ENCODE measurements at places on chromosomes 12 and 14.

DNA sequence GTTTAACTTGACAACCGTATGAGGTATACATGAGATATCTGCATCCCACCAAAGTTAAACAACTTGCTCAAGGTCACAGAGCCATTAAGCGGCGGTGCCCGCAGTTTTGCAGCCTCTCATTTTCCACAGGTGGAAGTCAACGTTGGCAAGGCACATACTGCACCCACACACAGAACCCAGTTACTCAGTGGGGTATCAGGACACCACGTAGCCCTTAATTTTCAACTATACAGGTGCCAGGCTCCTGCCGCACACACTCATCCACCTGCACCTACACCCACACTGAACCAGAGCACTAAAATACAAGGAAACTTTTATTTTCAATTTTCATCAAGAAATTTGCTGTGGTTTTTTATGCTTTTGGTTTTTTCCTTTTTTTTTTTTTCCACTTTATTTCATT is 1.7 kb upstream of the NOP2 start:
- no peak for DNase-seq

GRCh38 chr12:24378548-24379407 is 429.3 kb upstream of the SOX5 start:
- no peak for DNase-seq

GRCh38 chr14:68212361-68212760 is 392.8 kb downstream of the RAD51B start:
- DNase-seq = no peak

- no peak for DNase-seq
These were observed 12.1 kb downstream of the SLC7A8 start for GRCh38 chr14:23171222-23171975.

DNA sequence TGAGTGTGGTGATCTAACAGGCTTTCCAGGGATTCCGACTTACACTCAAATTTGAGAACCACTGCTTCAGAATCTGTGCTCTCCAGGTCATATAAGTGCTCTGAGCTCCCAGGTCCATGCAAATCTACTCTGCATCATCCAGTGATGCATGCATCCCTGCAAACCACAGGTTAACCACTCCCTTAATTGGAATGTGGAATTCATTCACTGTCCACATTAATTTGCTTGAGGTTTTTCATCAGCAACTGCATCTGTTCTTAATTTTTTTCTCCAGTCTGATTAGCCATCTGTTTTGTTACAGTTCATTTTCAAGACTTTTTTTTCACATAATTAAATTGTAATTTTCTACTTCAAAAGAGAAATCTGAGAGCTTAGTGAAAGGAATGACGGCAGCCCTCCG is 43.4 kb upstream of the RIN3 start:
- DNase-seq = no peak

GRCh38 chr12:52252728-52253343 is 19.8 kb downstream of the KRT7 start:
- peak; percentile 8 for DNase-seq

DNA sequence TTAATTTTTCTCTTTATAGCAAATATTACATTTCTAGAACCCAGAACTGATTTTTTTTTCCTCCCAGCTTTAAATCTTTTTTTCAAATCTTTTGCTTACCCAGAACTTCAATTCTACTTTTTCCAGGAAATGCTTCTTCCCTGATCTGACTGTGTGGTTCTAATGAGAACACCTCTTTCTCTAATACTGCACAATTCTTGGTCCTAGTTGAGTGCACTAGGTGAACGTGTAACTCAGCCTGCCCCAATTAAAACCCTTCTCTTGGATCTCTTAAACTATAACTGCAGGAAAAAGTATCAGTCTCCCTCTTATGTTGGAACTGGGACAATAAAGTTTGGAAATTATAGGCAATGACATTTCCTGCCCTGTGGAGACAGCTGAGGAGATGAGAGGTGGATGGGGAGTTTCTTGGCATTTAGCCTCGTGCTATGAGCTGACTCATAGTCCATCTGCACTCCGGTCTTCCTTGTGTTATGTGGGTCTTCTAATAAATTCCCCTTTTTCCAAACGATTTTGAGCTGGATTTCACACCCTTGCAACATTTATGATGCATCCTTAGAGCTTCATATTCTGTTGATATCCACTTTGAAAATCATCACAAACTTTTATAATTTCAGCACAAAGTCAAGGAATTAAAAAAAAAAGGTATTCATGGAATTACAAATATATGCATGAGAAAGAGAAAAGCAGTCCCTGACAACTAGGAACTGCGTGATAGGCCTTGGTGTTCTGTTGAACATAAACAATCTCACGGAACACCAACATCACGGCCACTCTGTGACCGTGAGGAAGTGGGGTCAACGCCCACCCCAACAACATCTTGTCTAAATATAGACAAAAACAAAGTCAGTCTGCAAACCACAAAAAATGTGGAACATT is 52.4 kb downstream of the BRMS1L start:
- DNase-seq = peak; percentile 36

GRCh38 chr12:42977451-42978230 is 388.1 kb upstream of the PRICKLE1 start:
- no peak for DNase-seq

- no peak for DNase-seq
These were observed 2.7 kb downstream of the SRSF5 start for GRCh38 chr14:69769623-69770022.

DNA sequence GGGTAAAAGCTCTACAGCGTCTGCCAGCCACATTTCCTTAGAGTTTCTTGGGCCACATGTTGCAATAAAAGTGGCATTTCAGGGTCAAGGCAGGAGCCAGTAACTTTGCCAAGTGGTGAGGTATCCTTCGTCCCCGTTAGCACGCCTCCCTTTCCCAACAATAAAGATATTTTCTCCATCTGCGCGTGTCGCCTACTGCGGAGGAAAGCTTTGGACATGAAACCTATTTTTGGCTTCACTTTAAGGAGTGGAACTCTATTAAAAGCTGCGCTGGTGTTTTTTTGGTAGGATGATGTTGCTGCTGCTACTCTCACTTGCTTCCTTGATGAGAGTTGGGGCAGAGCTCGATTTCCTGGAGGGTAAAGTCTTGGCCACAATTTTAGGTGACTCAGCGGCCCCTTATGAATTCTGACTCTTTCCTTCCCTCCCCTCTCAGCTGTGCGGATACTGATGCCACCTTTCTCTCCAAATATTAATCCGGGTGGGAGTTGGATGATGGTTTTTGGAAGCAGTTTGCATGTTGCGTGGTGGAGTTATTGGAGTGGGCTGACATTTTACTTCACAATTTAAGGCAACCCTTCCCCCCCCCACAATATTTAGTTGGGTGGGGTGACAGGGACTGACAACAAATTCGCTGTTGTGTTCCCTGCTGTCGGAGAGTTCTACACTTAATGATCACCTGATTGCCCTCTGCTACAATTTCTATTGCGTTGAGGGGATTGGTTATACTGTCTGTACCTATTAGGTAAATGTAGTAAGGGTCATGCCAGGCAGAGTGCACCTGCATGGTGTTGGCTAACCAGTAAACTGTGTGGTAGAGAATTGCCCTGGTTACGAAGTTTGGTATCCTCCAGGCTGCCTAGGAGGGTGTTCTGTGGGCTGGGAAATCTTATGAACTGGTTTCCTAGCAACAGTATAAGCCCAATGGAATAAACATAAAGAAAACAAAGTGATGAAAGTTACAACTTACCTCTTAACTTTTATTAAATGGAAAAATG is 1.1 kb downstream of the CCDC91 start:
- no peak for DNase-seq

- DNase-seq = peak; percentile 55
These were observed 277.4 kb upstream of the SOX5 start for GRCh38 chr12:24226745-24227350.

- DNase-seq = no peak
These were observed 31.4 kb downstream of the GALNT16 start for GRCh38 chr14:69291396-69291795.

GRCh38 chr14:99545586-99545985 is 58.4 kb downstream of the CCDC85C start:
- DNase-seq = no peak

DNA sequence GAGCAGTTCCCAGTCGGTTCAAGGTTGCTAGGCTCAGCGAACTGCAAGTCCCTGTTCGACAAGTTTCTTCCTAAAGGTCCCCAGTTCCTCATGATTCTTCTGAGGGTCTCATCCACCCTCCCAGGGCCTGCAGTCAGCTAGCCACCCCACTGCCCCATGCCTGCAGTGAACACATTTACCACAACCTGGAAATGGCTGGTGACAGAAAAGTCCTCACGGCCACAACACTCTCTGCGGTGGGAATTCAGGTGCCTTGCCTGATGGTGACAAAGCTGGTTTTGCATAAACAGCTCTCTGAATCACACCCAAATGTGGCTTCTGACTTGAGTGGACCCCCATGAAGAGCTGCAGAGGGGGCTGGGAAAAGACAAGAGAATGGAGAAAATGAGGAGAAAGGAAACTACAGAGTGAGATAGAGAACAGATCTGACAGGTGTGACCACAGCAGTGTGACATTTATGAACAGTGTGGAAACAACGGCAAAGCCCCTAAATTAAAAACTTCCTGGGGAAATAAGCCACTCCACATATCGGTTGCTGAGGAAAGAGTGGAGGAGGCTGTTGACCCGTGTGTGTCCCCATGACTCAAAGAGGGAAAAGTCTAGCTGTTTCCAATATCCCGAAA is 1.3 kb upstream of the CD27 start:
- DNase-seq = no peak

DNA sequence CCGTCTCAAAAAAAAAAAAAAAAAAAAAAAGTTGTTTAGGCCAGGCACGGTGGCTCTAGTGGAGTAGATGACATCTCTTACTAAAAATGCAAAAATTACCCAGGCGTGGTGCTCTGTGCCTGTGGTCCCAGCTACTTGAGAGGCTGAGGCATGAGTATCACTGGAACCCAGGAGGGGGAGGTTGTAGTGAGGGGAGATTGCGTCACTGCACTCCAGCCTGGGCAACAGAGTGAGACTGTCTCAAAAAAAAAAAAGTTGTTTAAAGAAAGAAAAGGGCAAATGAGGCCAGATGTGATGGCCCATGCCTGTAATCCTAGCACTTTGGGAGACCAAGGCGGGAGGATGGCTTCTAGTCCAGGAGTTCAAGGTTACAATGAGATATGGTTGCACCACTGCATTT is 36.6 kb upstream of the SPPL3 start:
- DNase-seq = no peak

DNA sequence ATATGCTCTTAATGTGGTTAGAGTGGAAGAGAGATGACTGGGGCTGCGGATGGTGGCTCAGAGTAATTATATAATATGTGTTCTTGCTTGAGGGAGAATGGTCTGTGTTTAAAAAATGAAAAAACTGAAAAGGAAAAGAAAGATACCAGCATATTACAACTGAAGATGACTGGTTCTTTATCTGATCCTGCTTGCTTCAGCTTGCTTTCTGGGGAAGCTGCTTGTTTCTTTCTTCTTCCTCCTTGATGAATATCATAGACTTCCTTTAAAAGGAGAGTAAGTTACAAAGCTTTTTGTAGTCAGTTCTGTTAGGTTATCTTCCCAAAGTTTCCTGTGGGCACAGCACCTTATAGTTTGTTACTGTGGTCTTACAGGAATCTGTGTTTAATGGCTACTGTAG is 210.9 kb downstream of the ERC1 start:
- no peak for DNase-seq

DNA sequence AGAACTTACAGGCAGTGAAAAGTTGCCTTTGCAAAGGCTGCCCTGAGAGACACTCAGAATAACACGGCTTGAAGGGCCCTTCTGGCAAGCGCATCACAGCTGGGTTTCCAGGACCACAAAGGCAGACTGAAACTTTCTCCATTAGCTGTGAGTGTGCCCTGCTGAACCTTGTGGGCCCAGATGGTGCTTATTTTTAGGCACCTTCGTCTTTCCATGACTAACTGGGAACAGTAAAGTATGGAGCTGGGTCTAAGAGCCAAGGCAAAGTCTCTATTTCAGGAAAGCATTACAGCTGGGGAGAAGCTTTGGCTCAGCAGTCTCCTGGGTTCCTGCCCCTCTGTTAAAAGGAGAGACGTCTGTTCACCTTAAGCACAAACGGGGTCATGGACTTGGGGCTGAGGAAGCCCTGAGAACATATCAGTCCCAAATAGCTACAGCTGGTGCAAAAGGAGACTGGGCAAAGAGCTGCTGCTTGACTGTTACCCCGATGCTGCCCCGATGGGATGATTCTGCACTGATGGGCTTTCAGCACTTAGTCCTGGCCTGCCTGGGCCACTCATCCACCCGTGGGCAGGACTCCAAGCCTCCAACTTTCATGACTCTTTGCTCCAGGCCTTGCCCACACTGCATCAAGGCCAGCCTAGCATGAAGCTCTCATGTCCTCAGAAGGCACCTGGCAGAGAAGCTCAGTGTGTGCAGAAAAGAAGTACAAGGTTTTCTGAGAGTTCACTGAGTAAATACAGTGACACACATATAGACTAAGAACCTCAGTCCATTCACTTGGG is 248.3 kb downstream of the PHLDA1 start:
- no peak for DNase-seq

GRCh38 chr12:46404225-46404631 is 31.7 kb upstream of the SLC38A2 start:
- no peak for DNase-seq

GRCh38 chr14:75827331-75827730 is 154.5 kb downstream of the TGFB3 start:
- no peak for DNase-seq

DNA sequence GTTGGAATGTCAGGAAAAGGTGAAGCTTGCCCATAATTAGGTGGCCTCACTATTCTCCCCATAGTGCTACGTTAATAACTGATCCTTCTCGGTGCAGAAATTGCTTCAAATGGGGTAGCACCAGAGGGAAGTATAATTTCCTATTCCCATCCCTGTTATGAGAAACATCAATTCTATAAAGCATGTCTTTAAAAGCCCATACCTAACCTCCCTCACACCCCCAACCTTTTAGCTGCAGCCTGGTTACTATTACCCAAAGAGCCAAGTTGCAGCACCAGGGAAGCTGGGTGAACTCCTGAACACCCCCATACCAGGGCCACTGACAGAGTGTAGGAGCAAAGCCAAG is 15.2 kb downstream of the RBM23 start:
- DNase-seq = no peak

- no peak for DNase-seq
These were observed 66.1 kb upstream of the CRY1 start for GRCh38 chr12:107159384-107159900.

DNA sequence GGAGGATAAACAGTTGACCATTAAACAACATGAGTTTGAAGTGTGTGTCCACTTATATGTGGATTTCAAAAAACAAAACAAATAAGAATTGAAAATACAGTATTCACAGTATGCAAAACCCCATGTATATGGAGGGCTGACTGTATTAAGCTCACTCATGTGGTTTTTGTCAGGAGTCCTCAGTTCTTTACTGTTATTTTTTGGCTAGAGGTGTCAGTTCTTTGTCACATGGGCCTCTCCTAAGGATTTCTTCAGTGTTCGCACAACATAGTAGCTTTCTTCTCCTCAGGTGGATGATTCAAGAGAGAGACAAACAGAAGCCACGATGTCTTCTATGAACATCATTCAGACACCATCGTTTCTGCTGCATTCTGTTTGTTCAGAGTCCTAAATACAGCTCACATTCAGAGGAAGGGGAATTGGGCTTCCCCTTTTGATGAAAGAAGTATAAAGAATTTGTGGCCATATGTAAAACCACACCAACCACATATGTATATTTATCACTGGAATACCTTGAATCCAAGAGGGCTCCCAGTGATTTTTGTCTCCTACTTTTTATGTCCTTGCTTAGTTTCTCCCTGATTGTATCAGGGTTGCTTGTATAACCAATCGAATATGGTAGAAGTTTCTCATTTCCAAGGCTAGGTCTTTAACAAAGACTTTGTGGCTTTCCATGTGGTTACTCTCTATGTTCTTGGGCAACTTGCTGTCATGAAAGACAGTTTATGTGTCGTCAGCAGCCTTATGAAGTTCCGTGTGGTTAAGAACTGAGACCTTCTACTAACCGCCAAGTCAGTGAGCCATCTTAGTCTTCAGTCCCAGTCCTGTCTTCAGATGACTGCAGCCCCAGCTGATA is 18.9 kb downstream of the MNAT1 start:
- DNase-seq = peak; percentile 31
